ENCODE measurements at places on chromosomes 13 and 19. TPM values are rescaled to one million over a fixed set of nuclear protein-coding genes. Genes with fewer than 3 reads are reported as not detected.

CCNA1 gene
- not detected for total RNA-seq

CPB2 gene
- total RNA-seq, result not detected

ATP4A gene
- not detected for total RNA-seq

OR7A5 gene
- not detected for total RNA-seq

FFAR3 gene
- total RNA-seq, result 0.97 TPM

DNA sequence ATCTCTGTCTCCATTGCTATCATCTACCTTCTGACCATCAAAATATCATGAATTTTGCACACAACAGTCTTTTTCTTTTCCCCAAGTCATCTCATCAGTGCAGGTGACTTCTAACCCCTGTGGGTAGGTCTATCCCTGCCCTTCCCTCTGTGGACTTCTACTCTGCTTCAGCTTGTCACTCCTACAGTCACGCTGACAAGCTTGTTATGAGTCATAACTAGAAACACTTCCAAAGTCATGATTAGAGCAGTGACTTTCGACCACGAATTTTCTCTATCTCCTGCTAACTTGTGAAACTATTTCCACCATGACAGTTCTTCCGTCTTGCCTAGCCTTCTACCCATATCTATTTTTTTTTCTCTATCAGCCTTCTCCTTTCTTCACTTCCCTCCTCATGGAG, 343.7 kb upstream of the ARGLU1 start:
- ATAC-seq, result no peak

DNA sequence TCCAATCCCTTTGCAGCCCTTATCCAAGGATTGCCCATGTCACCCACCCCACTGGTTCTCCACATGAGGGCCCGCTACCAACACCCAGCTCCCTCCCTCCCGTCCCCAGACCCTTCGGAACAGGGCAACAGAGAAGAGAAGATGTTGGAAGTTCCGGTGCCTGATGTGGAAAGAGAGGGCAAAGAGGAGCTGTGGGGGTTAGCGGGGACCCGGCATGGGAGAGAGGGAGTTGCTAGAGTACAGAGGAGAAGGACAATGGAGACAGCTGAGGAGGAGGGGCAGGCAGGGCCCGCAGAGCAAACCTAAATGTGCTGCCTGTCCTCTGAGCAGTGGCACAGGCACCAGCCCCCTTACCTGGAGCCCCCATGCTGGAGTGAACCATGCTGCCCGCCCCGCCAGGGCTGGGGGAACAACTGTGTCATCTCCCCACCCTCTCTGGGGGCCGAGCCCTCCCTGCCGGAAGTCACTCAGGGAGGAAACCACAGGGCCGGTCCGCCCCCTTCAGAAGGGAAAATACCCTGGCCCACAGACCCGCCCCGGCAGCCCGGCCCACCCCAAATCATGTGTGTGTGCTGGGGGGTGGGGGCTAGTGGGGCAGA, at the start of gene POU2F2:
Gene POU2F2, minus strand, starts transcription at position 417 of the 599 bp plus-strand sequence. Its CDS starts 35 bp downstream, at position 382.
- no peak for ATAC-seq

DNA sequence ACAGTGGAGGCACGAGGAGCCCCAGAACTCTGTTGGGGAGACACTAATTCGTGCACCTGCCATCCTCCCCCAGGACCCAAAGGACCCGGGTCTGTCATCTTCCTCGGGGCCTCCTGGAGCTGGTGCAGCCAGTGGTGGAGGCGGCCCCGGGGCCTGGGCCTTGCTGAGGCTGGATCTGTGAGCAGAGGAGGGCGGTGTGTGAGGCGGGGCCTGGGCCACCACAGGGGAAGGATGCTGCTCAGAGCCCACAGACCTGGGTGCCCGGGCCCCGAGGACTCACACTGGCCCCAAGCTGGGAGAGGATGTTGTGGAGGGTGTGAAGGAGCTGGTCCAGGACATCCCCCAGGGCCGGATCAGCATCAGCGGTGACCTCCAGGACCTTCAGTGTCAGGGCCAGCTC, 8.3 kb downstream of the IFNL3 start:
- ATAC-seq, result no peak

DNA sequence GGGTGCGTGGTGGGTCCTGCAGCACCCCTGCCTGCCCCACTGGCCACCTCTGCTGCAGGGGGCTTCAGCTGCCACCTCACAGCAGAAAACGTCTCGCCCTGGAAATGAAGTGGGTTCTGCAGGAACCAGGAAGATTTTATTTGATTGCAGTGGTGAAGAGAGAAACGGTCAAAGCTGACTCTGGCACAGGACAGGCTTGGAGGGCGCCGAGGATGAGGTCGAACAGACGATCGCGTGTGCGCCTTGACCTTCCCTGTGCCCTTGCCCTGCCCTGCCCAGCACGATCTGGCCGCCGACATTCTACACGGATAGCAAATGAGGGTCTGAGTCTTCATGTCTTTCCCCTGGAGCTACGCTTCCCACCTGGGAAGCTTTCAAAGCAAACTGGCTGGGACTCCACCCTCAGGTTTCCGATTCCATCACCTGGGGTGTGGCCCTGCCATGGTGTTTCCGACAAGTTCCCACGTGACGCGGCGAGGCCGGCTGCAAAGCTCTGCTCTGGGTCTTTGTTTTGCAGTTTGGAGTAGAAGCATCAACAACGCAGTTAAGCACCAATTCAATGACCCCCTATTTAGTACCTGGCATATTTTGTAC, 50.3 kb upstream of the TUBGCP3 start:
- no peak for ATAC-seq

DNA sequence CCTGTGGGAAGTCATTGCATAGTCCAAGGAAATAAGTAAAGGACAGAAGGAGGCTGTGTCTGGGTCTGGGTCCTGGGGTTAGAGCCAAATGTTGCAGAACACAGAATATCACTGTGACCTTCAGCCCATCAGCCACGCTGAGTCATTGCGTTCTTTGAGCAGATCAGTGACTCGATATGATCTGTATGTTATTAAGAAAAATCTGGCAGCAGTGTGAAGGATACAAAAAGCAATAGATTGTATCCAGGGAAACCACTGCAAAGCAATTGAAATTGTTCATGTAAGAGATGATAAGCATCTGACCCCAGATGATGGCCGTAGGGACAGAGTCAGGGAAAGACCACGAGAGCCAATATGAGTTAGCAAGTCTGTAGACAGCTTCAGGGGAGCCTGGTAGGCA, 1575.1 kb upstream of the SLC10A2 start:
- no peak for ATAC-seq

DNA sequence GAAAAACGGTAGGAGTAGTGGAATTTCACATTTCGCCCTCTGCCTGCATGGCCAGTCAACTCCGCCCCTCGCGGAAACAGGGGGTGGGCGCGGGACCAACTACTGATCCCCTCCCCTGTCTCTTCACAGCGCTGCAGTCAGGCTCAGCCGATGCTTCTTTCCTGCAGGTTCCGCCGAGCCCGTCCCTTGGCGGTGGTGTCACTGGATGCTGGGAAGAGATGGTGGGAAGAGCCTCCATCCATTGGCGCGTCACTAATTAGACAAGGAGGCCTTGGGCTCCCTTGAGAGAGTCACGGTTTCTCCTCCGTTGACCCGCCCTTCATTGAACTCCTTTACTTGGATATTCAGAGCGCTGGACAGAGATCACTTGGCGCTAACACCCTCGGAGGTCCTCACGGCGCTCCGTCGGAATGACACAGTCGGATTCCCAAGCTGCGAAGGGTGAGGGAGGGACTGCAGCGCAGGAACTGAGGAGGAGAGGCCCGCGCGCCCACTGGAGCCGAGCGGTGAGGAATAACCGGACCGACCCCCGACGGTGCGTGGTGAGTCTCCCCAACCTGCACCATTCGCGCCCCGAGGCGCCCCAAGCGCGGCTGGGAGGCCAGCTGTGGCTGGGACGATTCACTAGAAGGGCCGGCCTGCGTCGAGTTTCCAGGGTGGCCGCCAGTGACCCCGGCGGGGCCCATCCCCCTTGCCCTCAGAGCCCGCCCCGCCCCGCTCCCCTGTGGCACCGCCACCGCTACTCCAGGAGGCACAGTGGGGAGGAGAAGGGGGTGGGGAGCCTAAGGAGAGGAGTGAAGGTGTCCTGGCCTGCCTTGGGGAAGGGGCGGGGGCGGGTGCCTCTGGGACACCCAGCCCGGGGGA, 11.2 kb upstream of the CEACAM21 start:
- ATAC-seq, result peak; percentile 26

DNA sequence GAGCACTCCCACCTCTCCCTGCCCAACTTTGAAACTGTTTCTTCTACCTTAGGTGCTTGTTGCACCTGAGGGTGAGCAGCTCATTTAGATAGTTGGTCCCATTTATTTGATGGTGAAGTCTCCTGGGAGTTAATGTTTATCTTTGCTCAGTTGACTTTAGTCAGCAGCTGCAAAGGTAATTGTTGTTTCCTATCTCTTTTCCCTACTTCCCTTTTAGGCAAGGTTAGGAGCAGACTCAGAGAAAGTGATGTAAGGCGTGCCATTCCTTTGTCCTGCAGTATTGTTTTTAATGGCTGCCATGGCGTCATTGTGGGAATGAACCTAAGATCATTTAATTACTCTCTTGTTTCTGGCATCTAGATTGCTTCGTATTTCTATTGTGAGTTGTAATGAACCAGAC, 11.6 kb downstream of the AKAP11 start:
- no peak for ATAC-seq

- ATAC-seq, result no peak
Measured at GRCh38 chr13:47862841-47863240, 138.2 kb downstream of the SUCLA2 start.

DNA sequence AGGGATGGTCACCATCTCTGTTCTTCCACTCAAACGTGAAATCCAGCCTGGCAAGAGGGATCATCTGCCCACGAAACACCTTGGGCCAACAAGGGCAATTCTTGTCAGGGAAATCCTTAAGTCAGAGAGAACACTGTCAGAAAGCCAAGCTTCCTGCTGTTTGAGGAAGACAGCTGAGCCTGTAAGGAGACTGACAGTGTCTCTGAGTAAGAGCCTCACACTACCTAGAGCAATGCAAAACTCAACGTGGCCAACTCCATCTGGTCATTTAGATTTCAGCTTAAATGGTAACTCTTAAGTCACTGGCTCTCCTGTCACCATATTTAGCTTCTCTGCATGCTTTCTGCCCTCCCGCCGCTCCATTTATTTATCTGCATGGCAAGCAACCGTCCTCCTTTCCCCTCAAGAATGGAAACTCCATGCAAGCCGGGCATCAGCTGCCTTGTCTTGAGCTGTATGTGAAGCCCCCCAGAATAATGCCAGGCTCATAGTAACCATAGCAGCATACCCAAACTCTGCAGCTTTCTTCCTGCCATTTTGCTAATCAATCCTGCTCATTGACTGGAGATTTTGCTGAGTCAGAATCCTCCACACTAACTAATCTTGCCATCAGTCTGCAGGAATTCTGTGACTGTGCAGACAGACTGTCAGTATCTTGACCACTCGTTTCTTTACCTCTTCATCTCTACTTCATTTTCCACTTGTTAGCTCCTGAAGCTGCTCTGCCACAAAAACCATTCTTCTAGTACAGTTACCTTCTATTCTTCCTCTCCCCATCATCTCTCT, 159.8 kb downstream of the IRS2 start:
- ATAC-seq, result no peak

DNA sequence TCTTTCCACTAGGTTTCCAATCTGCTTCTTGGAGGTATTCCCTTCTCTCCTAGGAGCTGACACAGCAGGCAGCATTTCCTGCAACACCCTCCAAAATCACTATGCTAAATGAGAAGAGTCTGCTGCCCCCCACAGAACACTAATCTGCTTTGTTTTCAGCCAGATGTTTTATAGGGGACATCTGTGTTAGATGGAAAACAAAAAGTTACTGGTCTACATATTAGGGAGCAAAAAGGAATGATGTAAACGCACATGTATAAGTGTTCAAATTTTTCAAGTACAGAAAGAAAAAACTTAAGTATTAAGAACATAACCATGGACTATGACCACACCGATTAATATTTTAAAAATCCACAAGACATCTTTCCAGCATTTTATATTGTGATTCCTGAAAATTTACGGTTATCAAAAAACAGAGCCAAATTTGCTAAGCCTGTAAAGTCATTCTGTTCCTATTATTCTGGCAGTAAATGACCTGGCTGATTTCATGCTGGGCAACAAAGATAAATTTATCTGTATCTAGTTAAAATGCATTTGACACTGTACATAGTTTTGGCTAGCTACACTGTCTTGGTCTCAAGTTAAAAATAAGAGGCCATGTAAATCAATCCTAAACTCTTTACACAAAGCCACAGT, 63.3 kb downstream of the DCLK1 start:
- ATAC-seq, result no peak

GRCh38 chr19:28290963-28291657, 921.8 kb downstream of the UQCRFS1 start:
- no peak for ATAC-seq

DNA sequence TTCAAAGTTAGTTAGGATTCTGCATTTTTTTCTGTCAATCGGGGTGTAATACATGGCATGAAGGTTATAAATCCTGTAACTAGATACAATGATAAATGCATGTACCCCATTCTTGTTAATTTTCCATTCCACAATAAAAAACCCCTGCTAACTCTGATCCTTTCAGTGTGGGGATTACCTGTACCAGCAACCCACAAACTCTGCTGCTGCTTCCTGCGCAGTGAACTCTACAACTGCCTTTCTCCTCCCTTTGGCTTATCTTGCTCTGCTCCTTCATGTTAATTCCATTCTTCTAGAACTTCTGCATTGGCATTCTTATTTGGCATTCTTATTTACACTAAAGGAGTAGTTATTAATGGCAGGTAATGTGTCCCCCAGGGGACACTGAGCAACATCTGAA, 273.1 kb downstream of the KLF12 start:
- no peak for ATAC-seq

DNA sequence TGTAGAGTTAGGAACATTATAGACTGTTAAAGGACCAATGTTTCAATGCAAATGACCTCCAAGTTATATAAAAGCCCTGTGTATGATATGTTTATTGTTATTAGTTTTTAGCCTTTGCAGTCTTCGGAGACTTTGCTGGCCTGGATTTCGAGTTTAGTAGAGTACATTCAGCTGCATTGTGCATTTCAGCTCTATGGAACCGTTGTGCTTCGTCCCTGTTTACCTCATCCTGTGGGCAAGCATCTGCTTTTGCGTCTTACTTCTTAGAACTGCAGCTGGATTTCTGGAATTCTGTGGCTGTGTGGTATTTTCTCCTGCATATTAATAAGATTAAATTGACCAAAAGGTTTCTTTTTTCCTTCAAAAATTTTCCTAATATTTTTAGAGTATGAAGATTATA, 138.6 kb downstream of the KCNRG start:
- ATAC-seq, result no peak

GRCh38 chr19:7869910-7870511, 4.2 kb downstream of the PRR36 start:
- ATAC-seq, result no peak

- ATAC-seq, result no peak
Measured at GRCh38 chr13:23718996-23719395, 148.8 kb downstream of the TNFRSF19 start.

DNA sequence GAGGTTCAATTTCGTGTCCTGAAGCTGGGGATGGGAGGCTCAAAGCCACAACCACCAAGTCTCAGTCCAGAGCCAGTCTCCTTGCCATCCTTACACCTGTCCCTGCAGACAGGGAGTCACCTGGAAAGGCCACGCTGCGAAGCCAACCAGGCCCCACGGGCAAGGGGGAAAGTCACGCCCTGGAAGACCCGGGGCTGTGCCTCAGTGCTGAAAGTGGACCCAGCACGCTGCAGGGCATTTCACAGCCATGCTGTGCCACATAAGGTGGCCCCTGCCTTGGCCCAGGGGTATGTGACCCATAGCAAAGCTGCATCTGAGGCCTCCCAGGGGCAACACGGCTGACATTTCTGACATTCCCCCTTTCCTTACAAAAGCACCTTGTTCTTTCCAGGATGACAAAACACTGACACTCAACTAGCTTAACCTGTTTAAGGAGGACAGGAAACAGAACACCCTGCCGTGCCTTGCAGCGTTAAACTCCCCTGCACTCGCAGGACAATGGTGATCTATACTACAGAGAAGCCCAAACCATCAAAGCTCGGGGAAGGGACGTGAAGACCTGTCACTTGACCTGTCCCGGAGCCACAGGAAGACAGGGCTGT, 14.8 kb downstream of the CHERP start:
- ATAC-seq, result no peak

- ATAC-seq, result peak; percentile 54
Measured at GRCh38 chr19:12838182-12838885, at the start of gene MAST1. Gene MAST1, plus strand, starts transcription at chr19:12838515. Its CDS starts 58 bp downstream, at chr19:12838573.

Data from motor neuron (in vitro differentiated cells).